Small intestine (tissue), 16 donors: ENCODE measurements at places on chromosomes 1 and 21.
A peak's percentile ranks its signal among the peaks of the same experiment; 100 is the strongest.

DNA sequence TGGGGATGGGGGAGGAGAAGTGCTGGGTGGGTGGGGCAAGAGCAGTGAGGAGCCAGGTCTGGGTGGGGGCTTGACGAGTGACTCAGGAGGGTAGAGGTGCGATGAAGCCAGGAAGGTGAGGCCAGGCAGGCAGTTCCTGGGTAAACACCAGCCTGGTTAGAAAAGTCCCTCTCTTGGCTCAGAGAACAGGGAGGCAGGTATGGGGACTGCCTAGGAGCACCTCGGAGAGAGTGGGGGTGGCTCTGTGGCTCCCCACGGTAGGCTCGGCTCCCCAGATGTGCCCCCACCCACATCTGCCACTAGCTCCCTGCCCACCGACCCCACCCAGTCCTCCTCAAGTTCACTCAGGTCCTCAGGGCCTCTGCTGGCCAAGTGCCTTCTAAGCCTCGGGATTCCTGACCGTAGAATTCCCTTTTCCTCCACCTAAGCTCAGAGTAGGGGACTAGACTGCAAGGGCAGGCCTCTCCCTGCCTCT, 1.2 kb downstream of the HSPG2 start:
- H3K4me1 ChIP-seq, result peaks cover 55% of the 10 kb centered on the region
- peak; percentile 62 for DNase-seq
- peak overlapping the region; percentile 81 for H3K27ac ChIP-seq

- H3K27ac ChIP-seq, result no peak overlapping the region
- no peaks in the 10 kb centered on the region for H3K36me3 ChIP-seq
- H3K4me1 ChIP-seq, result no peaks in the 10 kb centered on the region
These were observed 222.3 kb downstream of the TPR start for GRCh38 chr1:186152620-186153239.

DNA sequence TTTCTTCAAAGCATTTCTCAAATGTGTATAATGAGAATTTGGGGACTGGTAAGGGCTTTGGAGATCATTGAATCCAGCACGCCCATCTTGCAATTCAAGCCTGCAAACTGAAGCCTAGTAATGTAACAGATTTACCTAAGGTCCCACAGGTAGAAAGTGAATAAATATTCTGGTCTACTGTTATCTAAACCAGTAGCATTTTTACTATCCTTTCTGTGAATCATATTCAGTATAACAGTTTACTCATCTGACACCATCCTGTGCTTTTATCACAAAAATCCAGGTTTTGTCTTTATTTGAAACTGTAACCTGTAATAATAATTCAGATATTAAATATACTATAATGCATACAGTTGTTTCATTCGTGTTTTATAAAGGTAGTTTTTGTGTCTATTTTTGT, 17.4 kb downstream of the KCNA3 start:
- no peak for DNase-seq
- H3K27me3 ChIP-seq, result no peaks in the 10 kb centered on the region
- no peak overlapping the region for H3K27ac ChIP-seq
- H3K36me3 ChIP-seq, result no peaks in the 10 kb centered on the region

- H3K27ac ChIP-seq, result no peak overlapping the region
- no peaks in the 10 kb centered on the region for H3K27me3 ChIP-seq
- H3K4me1 ChIP-seq, result no peaks in the 10 kb centered on the region
- no peaks in the 10 kb centered on the region for H3K36me3 ChIP-seq
These were observed 52.3 kb downstream of the GRIK3 start for GRCh38 chr1:36981771-36982622.

GRCh38 chr21:32200029-32200428, 78.8 kb downstream of the MIS18A start:
- H3K36me3 ChIP-seq, result no peaks in the 10 kb centered on the region
- no peaks in the 10 kb centered on the region for H3K27me3 ChIP-seq
- DNase-seq, result no peak
- H3K4me3 ChIP-seq, result no peak overlapping the region
- no peak overlapping the region for H3K27ac ChIP-seq
- H3K4me1 ChIP-seq, result no peaks in the 10 kb centered on the region

GRCh38 chr1:237664348-237664747, 226.4 kb downstream of the ZP4 start:
- no peak overlapping the region for H3K4me3 ChIP-seq
- H3K27ac ChIP-seq, result no peak overlapping the region
- no peaks in the 10 kb centered on the region for H3K4me1 ChIP-seq
- H3K36me3 ChIP-seq, result no peaks in the 10 kb centered on the region
